ENCODE measurements at places on chromosomes 3 and 15.

DNA sequence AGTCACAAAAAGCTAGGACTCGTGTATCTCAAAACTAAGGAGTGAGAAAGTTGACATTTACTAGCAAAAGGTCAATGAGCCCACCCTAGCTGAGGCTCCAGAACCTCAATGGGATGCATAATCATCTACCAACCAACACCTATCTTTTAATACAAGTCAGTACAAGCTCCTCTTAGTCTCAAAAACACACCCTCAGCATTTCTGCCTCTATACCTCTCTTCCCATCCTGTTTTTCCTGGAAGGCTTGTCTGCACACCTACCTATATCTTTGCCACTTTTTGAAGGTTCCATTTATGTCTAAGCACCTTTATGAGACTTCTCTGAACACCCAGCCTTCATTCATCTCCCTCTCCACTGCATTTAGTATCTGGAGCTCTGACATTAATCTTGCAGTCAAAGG, 10.0 kb downstream of the WWTR1 start:
- DNase-seq, result no peak

DNA sequence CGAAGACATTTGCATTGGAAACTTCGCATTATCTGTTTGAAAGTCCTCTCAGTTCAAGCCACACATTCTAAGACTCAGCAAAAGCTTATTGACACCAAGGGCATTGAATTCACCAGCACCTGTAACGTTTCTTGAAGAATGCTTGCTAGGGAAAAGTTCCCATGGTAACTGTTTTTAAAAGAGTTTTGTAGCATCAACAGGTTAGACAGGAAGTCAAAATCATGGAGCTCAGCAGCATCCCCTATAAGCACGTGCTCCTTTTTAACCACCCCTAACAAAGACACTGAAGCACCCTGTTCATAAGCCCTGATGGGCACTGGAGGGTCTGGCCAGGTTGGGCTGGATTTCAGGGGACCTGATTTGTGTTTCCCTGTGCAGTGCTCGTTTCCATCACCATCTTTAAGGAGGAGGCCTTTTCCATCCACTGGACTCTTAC, 229.7 kb upstream of the BHLHE40 start:
- no peak for DNase-seq

DNA sequence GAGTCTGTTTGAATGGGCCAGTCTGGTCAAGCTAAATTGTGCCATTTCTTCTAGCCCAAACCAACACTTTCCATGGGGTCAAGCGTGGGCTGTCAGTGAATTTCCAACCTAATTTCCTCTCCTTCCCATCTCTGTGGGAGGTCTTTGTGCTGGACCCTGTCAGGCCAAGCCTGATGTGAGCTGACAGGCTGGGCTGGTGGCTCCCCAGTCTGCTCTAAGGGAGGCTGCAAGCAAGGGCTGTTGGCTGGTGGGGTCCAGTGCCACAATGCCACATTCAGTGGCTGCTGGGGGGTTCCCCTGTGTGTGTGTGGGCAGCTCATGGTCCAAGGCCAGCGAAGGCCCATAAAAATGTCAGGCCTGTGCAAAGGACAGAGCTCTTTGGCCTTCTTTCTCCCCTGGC, 216.1 kb downstream of the OPA1 start:
- no peak for DNase-seq

GRCh38 chr3:62049033-62049432, 324.3 kb downstream of the FEZF2 start:
- no peak for DNase-seq

GRCh38 chr3:127590282-127590592, 296 bp downstream of the TPRA1 start:
- no peak for DNase-seq

- no peak for DNase-seq
These were observed 692.7 kb downstream of the MCTP2 start for GRCh38 chr15:94924057-94924456.

DNA sequence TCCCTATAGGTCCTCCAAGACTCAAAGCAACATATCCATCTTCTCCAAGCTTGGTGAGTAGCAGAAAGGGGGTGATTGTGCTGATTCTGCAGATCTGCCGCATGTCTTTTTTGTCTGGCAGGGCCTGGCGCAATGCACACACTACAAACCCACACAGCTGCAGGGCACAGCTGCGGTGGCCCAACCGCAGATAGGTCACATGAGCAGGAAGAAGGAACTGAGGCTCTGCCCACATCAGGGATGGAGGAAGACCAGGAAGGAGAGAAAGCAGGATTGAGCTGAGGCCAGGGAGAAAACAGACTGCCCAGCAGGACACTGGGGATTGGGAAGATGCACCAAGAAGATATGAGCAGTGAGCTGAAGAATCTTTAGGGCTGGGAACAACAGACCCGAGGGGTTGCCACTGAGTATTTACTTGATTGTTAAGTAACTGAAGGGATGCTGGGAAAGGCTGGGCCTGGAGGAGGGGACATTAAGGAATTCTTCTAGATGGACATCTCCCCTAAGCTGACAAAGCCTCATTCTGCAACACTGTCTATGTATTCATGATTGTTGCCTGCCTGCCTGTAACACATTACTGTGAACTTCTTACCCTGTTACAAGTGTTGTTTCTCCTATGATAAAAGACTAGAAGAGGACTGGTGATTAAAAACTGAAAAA, 126.7 kb downstream of the MYLK start:
- peak; percentile 30 for DNase-seq

DNA sequence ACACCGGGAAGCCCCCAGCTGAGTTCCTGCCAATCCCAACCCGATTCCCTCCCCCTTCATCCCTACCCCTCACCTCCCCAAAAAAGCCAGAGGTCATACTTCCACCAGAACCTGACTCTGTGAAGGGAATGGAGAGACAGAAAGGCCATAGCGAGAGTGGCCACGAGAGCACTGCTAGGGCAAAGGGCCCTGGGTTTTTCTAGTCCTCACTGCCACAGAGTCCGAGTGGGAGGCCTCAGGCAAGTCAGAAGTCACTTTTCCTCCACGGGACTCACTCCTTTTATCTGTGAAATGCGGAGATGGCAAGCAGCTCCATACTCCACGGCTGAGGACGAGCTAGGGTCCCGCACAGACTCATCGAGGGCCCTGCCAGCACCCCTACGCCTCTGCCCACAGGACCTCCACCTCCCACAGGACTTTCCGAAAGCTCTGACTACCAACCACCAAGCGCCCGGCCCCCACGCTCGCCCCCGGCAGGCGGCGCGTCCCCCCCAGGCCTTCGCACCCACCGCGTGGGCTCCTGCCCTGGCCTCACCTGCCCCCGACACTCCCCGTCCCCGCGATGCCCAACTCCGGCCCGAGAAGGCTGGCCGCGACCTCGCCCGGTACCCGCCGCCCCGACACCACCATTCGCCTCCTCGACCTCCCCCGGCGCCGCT, 792 bp downstream of the ATP13A3 start:
- no peak for DNase-seq

GRCh38 chr15:76251717-76252116, 59.6 kb downstream of the ETFA start:
- no peak for DNase-seq

DNA sequence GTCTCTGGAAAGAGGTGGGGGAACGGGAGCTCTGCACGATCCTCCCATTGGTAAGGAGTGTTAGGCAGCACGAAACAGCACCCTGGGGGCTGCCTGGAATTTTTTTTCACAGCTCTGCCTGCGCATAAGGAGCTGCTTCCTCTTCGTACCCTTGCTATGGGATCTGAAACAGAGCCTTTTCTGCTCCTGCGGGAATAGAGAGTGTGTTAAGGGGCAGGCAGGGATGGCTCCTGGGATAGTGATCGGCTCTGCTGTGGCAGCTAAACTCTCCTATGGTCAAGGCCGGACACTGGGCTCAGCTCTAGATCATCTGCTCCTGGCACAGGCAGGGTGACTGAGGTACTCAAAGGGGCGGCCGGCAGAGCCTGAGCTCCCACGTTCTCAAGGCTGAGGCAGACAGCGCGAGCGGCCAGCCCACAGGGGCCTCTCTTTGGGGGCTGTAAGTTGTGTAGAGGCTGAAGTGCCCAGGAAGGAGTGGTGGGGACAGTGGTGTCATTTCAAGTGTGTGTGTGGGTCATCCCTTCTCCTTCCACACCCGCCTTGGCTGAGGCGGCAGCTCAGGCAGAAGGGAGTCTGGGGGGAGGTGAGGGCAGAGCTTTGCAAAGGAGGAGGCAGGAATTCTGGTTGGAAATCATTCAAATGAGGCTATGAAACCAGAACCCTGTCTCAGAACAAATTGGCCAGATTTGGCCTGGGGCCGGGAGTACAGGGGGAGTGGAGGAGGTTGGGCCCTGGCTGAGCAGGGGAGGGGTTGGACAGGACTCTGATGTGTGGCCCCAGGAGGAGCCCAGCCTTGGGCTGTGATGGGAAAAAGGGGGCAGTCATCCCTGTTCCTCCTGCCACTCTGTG, 31.0 kb downstream of the EPHB3 start:
- no peak for DNase-seq

DNA sequence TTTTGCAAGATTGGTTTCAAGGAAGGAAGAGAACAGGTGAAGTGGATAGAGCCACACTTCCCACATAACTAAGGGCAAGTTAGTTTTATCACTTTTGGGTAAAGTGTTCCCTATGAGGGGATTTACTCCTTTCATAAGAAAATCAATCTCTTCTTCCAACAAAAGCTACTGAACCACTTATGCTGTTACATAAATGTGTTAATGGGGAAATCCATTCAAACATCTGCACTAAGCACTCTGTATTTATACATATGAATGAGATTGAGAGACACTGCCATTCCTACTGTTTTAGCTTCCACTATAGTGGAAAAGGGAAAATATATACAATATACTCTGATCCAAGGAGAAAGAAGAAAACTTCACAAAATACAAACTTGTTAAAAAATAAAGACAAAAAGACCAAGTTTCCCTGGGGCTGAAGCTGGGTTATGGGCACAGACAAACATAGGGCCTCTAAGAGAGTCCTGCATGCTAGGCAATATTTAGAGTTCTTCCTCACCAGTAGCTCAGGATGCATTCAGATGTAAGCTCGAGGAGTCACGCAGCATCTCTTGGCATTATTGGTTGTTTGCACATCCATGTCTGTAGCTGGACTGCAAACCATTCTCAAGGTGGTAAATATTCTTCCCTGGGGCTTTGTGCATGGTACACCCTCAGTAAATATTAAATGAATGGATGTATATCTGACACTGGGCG, 454.2 kb downstream of the FGF12 start:
- no peak for DNase-seq

DNA sequence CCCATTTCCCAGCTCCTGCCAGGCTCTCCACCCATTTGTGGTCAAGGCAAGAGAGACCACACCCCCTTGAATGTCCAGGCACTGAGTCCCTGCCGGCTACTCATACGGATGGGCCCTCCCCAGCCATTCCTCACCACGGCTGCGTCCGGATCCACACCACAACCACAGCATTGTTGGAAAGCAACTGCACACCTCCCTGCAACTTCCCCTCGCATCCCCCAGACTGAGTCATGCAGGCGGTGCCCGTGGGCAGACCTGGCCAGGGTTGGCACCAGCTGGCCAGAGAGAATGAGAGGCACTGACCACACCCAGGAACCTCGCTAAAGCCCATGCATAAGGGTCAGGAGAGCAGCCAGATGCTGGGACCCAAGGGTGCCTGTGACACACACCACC, 30.5 kb downstream of the LOXL1 start:
- no peak for DNase-seq

- DNase-seq, result no peak
These were observed 142.7 kb downstream of the THRB start for GRCh38 chr3:24351779-24352469.

DNA sequence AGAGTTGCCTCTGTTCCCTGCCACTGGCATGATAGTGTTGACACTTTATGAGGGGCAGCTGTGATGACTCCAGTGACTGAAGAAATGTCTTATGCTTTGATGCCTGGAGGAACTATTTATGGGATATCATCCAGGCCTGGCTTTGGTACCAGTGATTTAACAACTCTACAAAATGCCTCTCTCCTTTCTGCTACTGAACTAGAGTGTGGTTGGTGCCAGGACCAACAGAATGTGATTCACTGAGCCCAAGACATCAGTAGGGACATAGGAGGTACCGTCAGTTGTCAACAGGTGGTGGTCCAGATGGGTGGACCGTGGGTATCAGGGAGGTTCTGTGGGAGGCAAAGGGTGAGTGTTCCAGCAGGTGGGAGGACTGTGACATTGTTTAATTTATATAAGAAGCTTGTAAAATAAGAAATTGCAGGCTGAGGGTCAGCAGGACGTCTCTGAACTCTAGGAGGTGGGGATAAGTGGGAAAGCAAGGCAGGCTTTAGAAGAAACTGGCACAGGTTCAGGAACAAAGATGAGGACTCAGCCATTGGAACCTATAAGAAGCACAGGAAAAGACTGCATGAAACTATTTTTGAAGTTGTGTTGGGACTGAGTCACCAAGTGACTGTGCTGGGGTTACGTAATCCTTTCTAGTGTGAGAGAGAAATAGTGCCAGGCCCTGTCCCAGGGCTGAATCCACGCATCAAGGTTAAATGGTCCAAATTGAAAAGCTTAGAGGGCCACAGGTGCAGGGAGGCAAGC, 28.5 kb upstream of the SLC7A14 start:
- DNase-seq, result no peak

- DNase-seq, result no peak
These were observed 353.6 kb downstream of the SHQ1 start for GRCh38 chr3:72494626-72495025.

DNA sequence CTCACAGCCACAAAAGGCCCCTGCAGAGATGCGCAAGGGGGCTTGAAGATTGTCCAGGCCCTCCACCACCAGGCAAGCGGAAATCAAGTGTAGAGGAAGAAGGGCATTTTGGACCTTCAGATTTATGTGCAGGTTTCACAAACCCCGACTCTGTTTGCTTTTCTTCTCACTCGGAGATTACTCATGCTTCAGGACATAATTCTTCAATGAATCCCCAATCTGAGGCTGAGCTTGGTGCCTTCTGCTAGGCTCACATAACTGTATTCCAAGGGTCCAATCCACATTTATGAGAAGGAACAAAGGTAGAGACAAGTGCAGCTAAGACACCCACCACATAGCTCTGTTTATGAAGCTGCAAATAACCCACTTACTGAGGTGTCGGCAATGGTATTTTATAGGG, 50.6 kb upstream of the NMNAT3 start:
- no peak for DNase-seq

DNA sequence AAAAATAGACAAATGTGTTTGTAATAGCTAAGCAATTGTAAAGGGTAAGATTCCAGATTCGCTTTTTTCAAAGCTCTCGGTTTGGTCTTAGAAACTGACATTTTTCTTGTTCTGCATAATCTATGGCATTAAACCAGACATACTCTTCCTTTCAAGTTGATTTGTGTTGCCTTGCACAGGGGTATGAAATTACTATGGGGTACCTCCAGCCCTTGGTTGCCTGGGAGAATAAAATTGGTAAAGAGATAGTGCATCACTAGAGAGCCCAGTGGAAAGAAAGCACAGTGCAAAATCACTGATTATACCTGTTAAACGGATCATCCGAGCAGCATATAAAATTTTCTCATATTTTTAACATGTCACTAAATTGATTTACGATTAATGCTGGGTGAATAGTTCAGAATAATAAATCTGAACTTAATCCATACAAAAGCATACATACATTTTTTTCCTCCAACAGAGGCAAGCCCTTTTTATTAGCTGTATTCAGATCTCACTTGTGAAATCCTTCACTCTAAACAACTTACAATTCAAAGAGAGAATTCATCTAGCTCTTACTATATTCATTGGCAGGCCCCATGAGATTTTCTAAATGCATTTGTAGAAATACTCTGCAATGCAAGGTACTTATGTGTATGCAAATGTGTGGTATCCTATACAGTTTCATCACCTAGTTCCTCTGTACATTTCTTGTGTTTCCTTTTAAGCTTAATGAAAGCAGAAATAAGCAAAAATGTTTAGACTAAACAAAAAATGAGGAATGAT, 224.4 kb downstream of the ROBO1 start:
- DNase-seq, result no peak

- DNase-seq, result no peak
These were observed 232.2 kb downstream of the UBE2E2 start for GRCh38 chr3:23435318-23435717.

Data from brain pericyte (primary cell).